ENCODE measurements at places on chromosomes 4 and X.

GRCh38 chrX:149539283-149540130 lies 1.3 kb upstream of the EOLA1 start:
- peak; percentile 94 for DNase-seq

- no peak for DNase-seq
Measured at GRCh38 chr4:23874536-23874901, 15.3 kb downstream of the PPARGC1A start.

- no peak for DNase-seq
Measured at GRCh38 chr4:82648356-82648755, 86.6 kb upstream of the TMEM150C start.

DNA sequence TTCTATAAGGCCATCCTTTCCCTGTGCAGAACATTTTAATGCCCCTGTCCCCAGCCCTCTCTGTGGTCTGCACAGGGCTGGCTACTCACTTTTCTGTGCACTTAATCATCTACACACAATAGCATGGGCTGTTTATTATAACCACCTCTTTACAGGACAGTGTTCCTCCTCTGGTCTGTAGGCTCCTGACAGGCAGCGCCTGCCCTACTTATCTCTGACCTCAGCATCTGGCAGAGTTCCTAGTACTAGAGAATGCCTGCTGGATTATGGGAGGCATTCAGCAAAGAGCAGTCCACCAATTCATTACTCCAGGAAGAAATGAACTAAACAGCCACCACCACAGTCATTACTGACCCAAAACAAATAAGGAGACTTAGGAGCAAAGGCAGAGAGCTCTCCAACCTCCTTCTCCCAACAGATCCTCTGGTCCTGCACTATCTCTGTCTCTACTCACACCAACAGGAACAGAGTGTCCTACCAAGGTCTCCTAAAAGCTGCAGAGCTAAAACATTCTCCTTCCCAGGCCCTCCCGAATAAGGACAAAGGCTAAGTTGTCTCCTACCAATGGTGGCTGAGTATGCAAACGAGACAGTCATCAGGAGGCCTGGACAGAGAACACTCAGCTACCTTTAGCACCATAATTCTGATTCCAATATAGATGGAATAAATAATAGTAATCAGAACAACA lies 279.2 kb downstream of the QDPR start:
- no peak for DNase-seq

GRCh38 chrX:19555236-19555635 lies 39.9 kb upstream of the MAP3K15 start:
- no peak for DNase-seq
